Mesothelial cell of epicardium (in vitro differentiated cells): ENCODE measurements at places on chromosomes 3 and 15. TPM values are rescaled to one million over a fixed set of nuclear protein-coding genes. Genes with fewer than 3 reads are reported as not detected.

FBXL2 gene
- 23.5 to 25.6 TPM (median 23.6 TPM) in 3 replicates for total RNA-seq

PIGZ gene
- 0.70 to 0.91 TPM (median 0.74 TPM) in 3 replicates for total RNA-seq

CSPG4 gene
- 11.3 to 11.8 TPM (median 11.4 TPM) in 3 replicates for total RNA-seq

SNAPC5 gene
- total RNA-seq = 18.5 to 21.7 TPM (median 18.9 TPM) in 3 replicates

GOLGA6L7 gene
- total RNA-seq = not detected in 3 replicates

SEMA3G gene
- total RNA-seq = 0.35 to 0.80 TPM (median 0.66 TPM) in 3 replicates

PPP1R14D gene
- total RNA-seq = 0.63 to 1.7 TPM (median 1.2 TPM) in 3 replicates

ARPIN gene
- total RNA-seq = 26.4 to 29.2 TPM (median 26.4 TPM) in 3 replicates

FSIP1 gene
- total RNA-seq = 0.50 to 0.89 TPM (median 0.74 TPM) in 3 replicates

GPR62 gene
- 0.22 to 0.36 TPM (median 0.33 TPM) in 3 replicates for total RNA-seq

CKMT1A gene
- 0.29 to 0.42 TPM in 2 of 3 replicates, not detected in the other for total RNA-seq

PLA2G4E gene
- not detected in 3 replicates for total RNA-seq

NTRK3 gene
- total RNA-seq = 1.8 to 2.1 TPM (median 1.8 TPM) in 3 replicates

VEPH1 gene
- total RNA-seq = 7.2 to 10.2 TPM (median 7.9 TPM) in 3 replicates

LINS1 gene
- total RNA-seq = 13.1 to 17.0 TPM (median 14.8 TPM) in 3 replicates

ERICH6 gene
- 0.24 to 0.68 TPM (median 0.65 TPM) in 3 replicates for total RNA-seq

TP63 gene
- total RNA-seq = 25.5 to 28.6 TPM (median 25.9 TPM) in 3 replicates

GOLGA8M gene
- total RNA-seq = 3.0 to 3.9 TPM (median 3.6 TPM) in 3 replicates

TTBK2 gene
- 18.2 to 22.1 TPM (median 21.1 TPM) in 3 replicates for total RNA-seq

ACSBG1 gene
- 0.57 to 1.2 TPM (median 0.73 TPM) in 3 replicates for total RNA-seq

MUC20 gene
- 8.7 to 11.7 TPM (median 9.4 TPM) in 3 replicates for total RNA-seq

FURIN gene
- total RNA-seq = 97.7 to 98.8 TPM (median 98.8 TPM) in 3 replicates

DNAJB11 gene
- total RNA-seq = 52.1 to 55.2 TPM (median 55.2 TPM) in 3 replicates

PLIN1 gene
- total RNA-seq = 0.27 to 0.58 TPM (median 0.31 TPM) in 3 replicates
